ENCODE measurements at places on chromosomes 6 and 20.
A peak's percentile ranks its signal among the peaks of the same experiment; 100 is the strongest.

GRCh38 chr6:9398071-9398766 is 962.9 kb upstream of the SLC35B3 start:
- DNase-seq: peak; percentile 11

DNA sequence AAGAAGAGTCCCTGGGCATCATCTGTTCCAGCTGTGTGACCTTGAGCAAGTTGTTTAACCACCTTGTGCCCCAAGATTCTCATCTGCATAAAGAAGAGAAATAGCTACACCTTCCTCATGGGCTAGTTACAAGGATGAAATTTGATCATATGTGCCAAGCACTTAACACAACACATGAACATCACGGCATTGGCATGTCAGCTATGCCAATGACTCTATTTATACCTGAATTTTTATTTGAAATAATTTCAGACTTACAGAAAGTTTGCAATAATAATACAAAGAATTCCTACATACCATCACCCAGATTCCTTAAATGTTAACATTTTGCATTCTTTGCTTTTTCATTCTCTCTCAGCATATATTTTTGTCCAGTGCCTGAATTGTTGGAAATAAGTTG is 21.0 kb upstream of the TCF15 start:
- DNase-seq: no peak

- DNase-seq: no peak
Measured at GRCh38 chr6:36297511-36297910, 27.7 kb downstream of the PNPLA1 start.

DNA sequence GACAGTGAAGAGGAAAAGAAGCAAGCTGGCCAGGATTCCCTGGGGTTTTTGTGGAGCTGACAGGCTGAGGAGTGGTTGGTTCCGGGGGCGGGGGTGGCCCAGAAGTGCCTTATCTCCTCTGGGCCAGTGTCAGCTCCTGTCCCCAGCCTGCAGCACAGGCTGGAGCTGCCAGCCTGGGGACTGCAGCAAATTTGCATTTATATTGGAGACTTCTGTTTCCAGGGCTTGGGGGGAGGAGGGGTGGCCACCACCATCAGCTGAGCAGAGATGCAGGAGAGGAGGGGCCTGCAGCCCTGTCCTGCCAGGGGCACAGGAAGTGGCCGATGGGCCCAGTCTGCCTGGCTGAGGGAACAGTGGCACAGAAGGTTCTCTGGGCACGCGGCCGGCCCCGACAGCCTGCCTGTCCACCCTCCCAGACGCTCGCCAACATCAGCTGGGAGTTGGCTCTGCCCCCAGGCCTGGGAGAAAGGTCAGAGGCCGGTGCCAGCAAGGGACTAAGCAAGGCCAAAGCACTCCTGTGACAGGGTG is 24.3 kb upstream of the SCRT2 start:
- no peak for DNase-seq

- peak; percentile 3 for DNase-seq
Measured at GRCh38 chr6:96227135-96227534, 211.4 kb downstream of the FUT9 start.

DNA sequence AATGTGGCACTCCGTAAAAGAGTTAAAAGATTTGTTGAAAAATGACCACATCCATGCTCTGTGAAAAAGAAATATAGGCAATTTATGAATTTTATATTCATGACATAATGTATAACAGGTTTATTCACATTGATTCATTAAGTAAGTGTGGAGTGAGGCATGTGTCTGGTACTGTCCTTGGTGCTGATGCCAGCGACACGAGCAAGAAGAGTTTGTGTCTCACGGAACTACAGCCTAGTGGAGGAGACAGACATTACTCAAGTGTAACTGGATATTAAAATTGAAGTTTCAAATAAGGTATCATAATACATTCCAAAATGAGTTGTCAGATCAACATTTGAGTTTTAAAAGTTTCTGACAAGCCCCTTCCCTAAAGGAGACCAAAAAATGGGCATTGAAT is 158.2 kb upstream of the PRND start:
- DNase-seq: peak; percentile 51

DNA sequence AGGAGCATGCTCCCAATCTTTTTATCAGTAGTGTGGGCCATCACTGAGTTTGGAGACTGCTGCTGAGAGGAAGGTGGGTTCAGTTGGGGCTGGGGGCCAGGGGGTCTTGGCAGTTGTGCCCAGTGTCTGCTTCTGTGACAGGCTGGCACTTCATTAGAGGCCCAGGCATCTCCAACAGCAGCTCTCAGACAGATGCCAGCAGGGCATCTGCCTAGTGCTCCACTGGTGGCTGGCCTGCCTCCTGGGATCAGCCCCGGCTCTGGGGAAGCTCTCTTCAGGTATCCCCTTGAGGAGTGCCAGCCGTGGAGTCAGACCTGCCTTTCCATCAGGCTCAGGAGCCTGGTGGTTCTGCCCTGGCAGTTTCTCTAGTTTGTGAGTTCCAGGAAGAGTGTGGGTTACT is 77.3 kb downstream of the DTD1 start:
- no peak for DNase-seq

DNA sequence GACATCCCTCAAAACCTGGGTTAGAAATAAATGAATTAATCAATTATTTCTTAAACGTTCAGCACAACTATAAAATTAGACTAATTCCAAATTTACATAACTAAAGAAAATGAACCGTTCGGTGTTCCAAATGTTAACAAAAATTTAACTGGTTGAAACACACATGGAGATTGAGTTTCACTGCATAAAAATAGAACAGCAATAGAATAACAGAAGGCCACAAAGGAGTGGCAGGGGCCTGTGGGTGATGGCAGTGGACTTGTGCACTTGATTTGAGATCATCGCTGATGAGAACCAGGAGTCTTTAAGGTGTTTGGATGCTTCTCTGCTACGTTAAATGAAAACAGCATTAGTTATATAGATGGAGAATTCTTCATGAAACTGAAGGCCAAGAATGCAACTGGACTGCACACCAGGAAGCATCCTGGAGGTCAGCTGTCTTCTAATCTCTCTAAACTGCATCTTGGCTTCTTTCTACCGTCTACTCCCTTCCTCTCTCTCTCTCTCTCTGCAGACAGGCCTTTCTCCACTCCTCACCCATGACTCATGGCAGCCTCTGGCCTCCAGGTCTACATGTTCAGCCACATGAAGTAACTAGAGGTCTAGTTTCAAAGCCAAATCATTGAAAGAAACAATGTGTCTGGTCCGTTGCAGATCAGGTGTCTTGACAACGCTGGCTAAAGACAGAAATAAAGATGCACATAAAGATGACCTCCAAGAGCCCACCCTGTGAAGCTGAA is 111.3 kb downstream of the SIM1 start:
- peak; percentile 50 for DNase-seq

DNA sequence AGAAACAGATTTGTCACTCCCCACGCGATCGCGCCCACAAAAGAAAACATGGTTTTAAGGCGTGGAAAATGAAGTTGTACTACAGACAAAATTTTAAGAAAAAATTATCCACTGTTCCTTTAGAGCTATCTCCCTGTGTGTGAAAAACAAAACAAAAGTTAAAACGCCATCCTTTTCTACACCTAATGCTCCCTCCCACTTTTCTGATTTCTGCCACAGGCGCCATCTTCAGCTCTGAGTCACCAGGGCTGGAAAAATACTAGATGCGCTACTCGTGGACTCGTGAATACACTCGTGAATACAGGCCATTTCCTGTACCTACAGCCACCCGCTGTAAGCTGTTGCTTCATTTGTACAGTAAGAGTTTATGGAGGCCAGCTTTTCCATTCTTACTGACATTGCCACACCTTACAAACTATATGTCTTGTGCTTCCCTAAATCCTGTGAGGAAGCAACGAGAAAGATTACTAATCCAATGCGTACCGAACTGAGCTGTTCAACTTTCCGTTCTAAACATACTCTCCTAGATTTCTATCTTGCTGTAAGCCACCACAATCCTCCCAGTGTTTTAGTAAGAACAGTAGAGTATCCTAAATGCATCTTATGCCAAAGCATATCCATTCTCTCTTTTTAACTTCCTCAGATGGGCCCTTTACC is 773 bp upstream of the AHI1 start:
- DNase-seq: peak; percentile 87

- peak; percentile 34 for DNase-seq
Measured at GRCh38 chr6:117601811-117602150, 530 bp downstream of the GOPC start.

- DNase-seq: peak; percentile 86
Measured at GRCh38 chr6:27836783-27837624, 75.2 kb downstream of the OR2B2 start.

GRCh38 chr6:166707045-166707444 is 80.0 kb upstream of the RPS6KA2 start:
- DNase-seq: peak; percentile 68

GRCh38 chr6:36345681-36346466 is 9.2 kb upstream of the BNIP5 start:
- DNase-seq: no peak

- no peak for DNase-seq
Measured at GRCh38 chr20:44031781-44032582, 117.3 kb downstream of the TOX2 start.

- DNase-seq: no peak
Measured at GRCh38 chr20:8997701-8998117, 71.2 kb upstream of the PLCB4 start.

GRCh38 chr20:23072892-23073586 is 13.1 kb downstream of the CD93 start:
- DNase-seq: no peak

GRCh38 chr20:60306551-60306950 is 348.3 kb downstream of the CDH26 start:
- no peak for DNase-seq

GRCh38 chr6:154471609-154472362 is 38.7 kb downstream of the CNKSR3 start:
- DNase-seq: no peak

DNA sequence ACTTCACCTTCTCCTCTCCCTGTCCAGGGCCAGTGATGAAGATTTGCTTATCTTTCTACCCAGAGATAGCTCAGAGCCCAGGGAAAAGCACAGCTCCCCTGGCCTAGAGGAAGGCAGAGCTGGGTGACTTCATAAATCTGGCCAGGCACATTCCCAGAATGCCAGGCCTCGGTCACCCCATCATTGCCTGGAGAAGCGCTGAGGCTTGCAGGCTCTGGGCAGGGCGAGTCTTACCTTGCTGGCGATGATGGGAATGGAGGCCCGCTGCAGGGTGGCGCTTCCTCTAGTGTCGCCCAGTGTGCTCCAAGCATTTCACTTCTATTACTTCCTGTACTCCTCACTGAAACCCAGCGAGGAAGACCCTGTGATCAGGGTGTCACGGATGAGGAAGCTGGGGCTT is 60.1 kb downstream of the DAAM2 start:
- peak; percentile 9 for DNase-seq

DNA sequence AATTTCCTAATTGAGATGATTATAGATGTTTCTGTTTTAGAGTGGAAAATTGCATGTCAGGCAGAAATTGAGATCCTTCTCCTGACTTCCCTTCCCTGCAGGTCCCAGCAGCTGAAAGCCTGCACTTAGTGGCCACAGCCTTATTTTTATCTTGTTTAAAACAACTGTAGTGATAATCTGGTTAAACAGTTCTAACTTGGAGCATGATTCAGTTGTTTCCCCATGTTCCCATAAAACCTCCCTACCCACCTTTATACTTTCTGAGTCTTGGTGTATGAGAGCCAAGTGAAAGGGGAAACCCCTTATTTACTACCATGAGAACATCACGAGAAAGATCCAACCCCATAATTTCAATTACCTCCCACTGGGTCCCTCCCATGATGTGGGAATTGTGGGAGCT is 195.2 kb downstream of the SLC16A10 start:
- DNase-seq: no peak

GRCh38 chr6:74343804-74344203 is 647.8 kb downstream of the CD109 start:
- no peak for DNase-seq

DNA sequence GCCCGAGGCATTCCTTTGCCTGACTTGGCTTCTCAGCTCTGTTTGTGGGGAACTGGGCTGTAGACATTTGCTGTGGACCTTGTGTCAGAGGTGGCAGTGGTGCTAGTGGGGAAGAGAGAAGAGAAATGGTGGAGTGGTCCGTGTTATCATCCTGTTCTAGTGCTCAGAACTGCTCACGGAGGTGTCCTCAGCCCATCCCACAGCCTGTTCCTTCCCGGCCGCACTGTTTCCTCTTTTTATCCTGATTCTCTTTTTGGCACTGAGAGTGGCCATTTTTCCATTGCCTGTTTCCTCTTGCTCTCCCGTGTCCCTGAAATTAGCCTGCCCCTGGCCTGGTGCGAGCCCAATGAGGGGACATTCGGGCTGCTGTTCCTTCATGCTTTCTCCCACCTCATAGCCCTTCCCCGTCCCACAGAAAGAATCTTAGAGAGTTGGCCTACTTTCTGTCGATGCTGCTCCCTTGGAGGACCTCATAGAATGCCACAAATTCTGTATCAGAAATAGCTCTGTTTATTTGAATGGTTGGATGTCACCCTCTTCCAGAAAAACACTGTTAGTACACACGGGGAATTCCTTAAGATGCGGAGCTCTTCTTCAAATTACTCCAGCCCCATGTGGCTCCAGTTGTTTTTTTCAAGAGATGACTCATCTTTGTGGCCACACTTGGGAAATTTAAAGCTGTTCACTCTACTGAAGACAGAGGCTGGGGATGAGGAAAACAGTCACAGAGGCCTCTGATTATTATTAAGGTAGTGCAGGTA is 26.1 kb downstream of the FARS2 start:
- DNase-seq: peak; percentile 69

DNA sequence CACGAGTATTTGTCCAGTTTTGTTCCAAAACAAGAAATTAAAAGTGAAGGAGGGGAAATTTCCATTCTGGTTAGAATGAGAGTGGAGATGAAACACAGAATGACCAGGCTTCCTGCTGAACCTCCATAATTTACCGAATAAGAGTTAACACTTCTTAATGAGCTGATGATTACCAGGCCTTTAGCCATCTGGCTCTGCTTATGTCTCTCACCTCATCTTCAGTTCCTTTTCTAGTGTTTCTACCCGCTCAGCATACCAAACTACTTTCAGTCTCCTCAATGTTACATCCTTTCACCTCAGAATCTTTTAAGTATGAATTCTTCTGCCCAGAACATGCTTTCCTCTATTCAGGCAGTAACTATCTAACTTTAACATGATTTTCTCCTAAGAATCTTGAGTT is 209.0 kb upstream of the RSPO3 start:
- DNase-seq: no peak

- DNase-seq: no peak
Measured at GRCh38 chr20:3927486-3928291, 38.5 kb downstream of the PANK2 start.

GRCh38 chr6:108564178-108564577 is 3.5 kb downstream of the FOXO3 start:
- peak; percentile 96 for DNase-seq

GRCh38 chr20:31720486-31721407 is 1.9 kb downstream of the BCL2L1 start:
- DNase-seq: peak; percentile 46

DNA sequence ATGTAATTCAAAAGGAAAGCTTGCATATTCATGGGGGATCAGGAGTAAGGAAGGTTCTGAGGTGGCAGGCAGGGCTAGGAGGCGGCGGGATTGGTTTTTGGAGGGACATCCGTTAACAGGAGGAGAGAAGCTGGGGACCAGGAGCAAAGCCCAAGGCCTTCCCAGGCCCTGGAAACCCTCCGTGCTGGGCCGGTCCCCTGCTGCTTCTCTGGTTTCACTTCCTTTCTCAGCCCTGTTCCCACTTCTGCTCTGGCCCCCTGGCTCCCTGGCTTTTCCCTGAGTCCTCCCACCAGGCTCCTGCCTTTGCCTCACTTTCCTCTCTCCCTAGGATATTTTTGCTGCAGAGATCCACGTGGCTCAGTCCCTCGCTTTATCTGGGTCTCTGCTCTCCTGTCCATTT is 26.4 kb upstream of the SALL4 start:
- no peak for DNase-seq
